Activated naive CD8-positive, alpha-beta T cell treated with anti-CD3 and anti-CD28 coated beads for 36 hours (primary cell): ENCODE measurements at places on chromosomes 7 and 10.

- no peak for DNase-seq
Observed at GRCh38 chr7:46363688-46364087, 442.6 kb upstream of the IGFBP3 start.

DNA sequence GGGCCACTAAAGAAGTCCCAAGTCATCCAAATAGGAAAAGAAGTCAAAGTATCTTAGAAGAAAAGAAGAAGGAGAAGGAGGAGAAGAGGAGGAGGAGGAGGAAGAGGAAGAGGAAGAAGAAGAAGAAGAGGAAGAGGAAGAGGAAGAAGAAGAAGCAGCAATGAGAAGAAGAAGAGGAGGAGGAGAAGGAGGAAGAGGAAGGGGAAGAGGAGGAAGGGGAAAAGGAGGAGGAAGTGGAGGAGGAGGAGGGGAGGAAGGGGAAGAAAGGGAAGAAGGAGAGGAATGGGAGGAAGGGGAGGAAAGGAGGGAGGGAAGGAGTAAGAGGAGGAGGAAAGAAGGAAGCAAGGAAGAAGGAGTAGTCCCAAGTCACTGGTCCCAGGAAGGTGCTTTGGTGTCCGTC, 21.7 kb upstream of the RADIL start:
- DNase-seq, result no peak

GRCh38 chr7:2068693-2069471, 163.9 kb downstream of the MAD1L1 start:
- DNase-seq, result no peak

- DNase-seq, result no peak
Observed at GRCh38 chr10:97539523-97540200, 32.9 kb upstream of the ANKRD2 start.

- no peak for DNase-seq
Observed at GRCh38 chr10:49627644-49628247, 13.9 kb downstream of the CHAT start.

GRCh38 chr7:54080525-54080924, 461.6 kb upstream of the VSTM2A start:
- no peak for DNase-seq

DNA sequence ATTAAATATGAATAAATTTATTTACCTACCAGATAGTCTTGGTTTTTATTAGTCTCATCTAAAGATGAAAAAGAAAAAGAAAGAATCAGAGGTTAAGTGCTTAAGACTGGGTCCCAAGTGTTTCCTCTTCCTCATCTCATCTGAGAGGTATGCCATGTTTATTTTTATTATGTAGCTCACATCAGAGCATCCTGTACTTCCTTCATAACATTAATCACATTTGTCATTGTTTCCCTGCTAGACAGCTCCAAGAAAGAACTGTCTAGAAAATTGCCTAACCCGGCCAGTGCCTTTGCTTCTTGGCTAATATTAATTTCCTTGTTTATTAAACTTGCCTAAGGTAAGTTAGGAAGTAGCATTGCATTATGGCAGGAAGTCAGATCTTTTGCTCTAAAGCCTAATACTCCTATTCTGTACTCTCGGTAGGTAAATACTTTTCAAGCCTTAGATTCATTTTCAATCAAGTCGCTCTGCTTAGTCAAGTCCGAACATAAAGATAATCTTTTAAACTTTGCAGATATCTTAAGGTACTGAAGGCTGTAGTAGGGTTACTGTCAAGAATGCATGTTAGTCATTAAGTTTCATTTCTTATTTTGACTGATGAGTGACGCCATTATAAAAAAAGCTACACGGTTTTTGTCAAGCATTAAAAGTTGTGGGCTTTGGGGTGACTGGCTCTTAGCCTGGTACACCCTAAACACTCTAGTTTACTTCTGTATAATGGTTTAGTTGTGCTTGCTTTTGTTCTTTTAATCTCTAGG, 47.4 kb downstream of the ZMYND11 start:
- no peak for DNase-seq

GRCh38 chr10:23585666-23586065, 146.8 kb downstream of the OTUD1 start:
- DNase-seq, result no peak

GRCh38 chr7:149558149-149558861, 60.7 kb upstream of the ZNF746 start:
- no peak for DNase-seq

DNA sequence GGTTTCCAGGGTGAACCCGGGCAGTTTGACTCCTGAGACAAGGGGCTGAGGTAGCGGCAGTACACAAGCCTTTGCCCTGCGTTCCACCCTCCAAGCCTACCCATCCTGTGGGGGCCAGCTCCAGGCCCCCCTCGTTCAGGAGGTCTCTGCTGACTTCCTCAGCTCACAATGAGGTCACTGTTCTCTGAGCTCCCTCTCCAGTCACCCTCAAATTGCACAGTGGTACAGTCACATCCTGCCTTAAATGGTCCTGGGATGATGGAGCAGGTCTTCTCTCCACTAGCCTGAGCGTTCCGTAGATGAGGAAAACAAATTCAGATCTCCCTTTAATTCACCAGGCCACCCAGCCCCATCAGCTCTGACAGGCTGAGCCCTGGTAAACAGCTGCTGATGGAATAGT, 90.2 kb downstream of the SH3PXD2A start:
- no peak for DNase-seq

DNA sequence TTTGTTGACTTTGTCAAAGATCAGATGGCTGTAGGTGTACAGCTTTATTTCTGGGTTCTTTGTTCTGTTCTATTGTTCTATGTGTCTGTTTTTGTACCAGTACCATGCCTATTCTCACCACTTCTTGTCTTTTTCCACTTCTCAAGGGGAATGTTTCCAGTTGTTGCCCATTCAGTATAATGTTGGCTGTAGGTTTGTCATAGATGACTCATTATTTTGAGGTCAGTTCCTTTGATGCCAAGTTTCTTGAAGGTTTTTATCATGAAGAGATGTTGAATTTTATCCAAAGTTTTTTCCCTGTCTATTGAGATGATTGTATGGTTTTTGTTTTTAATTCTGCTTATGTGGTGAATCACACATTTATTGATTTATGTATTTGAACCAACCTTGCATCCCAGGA, 216.7 kb upstream of the RNF32 start:
- no peak for DNase-seq

DNA sequence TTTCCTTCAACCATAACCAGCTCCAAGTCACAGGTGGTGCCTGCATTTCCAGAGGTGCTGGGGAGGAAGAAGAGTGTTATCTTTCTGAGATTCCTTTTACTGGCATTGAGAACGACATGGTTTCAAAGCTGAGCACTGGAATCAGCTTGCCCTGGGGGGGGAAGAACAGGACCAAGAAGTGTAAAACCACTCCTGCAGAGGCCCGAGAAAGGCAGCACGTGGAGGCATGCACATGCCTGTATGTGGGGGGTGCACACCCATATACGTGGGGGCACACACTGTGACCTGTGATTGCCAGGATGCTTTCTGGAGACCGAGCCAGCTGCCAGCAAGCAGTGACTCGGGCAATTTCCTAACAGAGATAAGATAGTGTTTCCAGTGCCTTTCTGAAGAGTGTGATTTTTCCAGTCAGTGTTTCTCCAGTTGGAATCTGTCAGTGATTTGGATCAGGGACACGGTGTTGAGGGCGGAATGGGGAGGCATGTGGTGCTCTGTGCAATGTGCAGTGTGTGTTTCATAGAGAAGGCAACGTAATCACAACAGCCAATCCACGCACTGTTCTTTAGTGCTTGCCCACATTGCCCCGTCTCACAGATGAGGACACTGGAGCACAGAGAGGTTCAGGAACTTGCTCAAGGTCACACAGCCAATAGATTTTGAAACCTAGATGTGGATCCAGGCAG, 4.2 kb downstream of the LRRC27 start:
- no peak for DNase-seq

DNA sequence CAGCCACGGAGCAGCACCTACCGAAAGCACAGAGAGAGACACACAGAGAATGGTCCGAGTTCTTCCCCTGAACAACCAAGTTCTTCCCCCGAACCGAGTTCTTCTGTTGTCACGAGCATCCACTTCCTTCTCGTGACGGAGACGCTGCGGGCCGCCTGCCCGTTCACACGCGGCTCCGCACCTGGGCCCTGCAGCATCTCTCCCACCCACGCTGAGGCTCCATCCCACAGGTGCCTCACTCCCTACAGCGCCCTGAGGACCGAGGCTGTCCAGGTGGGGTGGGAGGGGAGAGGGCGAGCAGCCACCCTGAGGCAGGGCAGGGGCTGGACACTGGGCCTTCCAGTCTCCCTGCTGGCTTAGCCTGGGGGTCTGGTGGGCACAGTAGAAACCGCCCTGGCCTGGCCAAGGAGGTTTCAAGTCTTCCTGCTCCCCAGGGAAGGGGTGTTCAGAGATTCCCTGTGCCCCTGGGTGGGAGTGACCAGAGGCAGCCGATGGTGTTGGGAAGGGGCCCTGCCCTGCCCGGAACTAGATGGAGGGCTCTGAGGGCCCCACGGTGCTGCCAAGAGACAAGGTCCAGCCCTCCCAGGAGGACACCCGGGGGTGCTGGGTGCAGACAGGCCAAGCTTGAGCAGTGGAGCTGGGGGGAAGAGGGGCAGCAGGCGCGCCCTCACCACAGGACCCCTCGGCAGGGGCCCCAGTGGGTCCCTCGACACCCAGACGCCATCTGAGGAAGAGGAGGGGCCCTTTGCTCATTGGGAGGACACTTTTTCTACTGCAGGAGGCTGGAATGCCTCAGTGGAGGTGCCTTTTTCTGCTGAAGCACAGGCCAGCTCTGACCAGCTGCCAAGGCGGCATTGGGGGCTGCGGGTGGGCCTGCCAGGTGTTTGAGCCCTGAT, 5.2 kb upstream of the NKX6-2 start:
- DNase-seq, result no peak

DNA sequence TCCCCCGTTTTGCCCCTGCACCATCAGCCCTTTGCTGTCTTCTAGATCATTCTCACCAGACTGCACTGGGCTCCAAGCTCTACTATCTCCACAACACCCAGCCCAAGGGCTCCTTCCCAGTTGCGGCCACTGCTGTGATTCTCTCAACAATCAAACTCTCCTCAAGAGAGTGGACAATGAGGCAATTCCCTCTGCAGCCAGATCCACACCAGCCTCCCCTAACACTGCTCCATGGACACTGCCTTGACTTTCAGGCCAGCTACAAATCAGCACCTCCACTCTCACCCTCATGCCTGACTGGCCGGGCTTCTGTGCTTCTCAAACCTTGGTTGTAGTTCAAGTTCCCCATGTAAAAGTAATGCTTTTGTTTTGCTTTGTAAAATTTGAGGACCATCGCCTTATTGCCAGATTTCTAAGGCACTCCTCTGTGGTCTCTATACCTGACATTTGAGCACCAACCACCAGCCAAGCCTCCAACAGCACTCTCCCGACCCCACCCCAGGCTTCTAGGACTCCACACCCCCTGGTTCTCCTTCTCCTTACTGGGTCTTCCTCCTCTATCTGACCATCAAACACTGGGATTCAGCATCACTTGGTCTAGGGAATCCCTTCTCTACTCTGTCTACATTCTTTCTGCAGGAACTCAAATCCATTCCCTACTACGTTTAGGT, 45.4 kb downstream of the PPIF start:
- DNase-seq, result no peak

GRCh38 chr7:134676743-134677142, 30.1 kb downstream of the BPGM start:
- no peak for DNase-seq

DNA sequence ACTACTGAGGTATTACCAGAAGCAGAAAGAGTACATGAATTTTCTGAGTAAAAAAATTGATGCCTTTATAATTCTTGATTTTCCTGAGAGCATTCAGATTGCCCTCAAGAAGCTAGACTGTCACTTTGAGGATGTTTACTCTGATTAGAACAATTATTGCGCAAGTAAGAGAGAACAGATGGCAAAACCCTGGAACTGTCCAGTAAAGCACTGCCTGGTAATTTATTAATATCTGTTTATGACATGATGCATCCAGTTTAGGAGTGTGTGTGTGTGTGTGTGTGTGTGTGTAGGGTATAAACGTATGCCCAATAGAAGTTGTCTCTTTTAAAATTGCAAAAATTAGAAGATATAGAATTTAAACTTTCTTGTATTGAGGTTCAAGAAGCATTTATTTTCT, 379.7 kb downstream of the PHTF2 start:
- DNase-seq, result no peak

GRCh38 chr7:23276376-23276775, 22.8 kb upstream of the MALSU1 start:
- no peak for DNase-seq

GRCh38 chr7:112157072-112157471, 49.1 kb downstream of the DOCK4 start:
- DNase-seq, result no peak
